ENCODE measurements at places on chromosomes 16 and 17. TPM values are rescaled to one million over a fixed set of nuclear protein-coding genes. Genes with fewer than 3 reads are reported as not detected.

FAM20A gene
- not detected for total RNA-seq

PIGS gene
- total RNA-seq = 50.2 TPM

GGT6 gene
- not detected for total RNA-seq

DOC2A gene
- not detected for total RNA-seq

DNA sequence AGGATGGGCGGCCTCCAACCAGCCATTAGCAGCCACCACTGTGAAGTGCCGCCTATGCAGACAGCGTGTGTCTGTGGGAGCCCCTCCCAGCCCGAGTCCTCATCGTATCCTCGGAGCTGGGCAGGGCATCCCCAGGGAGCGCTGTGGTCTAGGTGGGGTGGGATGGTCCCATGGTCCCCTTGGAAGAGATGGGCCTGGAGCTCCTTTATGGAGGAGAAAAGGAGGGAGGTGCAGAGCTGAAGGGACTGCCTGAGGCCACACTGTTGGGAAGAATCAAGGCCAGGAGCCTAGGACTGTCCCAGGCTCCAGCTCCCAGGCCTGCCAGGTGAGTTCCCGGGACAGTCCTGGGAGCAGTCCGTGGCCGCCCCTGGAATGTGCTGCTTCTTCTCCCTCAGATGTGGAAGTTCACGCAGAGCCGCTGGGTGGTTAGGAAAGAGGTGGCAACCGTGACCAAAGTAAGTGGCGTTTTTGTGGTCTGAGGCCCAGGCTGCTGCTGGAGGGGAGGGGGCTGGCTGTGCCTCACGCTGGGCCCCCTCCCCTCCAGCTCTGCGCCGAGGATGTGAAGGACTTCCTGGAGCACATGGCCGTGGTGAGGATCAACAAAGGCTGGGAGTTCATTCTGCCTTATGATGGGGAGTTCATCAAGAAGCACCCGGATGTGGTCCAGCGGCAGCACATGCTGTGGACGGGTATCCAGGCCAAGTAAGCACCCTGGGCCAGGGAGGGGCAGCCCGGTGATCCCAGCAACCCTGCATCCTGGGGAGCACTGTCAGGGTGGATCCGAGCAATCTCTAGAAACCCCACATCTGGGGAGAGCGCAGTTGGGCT lies 27.0 kb downstream of the POLR3E start:
- DNase-seq = no peak

- DNase-seq = no peak
These were observed 23.0 kb downstream of the VAC14 start for GRCh38 chr16:70777973-70778406.

DNA sequence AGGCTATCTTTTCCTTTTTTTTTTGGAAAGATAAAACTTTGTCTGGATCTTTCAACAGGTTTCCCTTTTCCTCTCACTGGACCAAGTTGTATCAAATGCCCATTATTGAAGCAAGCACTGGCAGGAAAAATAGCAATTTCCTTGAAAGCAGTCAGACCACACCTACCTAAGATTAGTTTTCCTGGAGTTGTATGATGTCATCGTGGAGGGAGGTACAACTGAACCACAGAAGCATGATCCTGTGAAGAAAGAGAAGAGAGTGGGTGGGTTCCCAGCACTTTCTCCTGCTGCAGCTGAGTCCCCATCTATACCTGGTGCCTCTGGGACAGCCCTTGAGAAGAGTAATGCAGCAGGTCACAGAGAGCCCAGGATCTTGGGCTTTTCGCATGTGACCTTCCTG lies 63.6 kb upstream of the ERCC4 start:
- DNase-seq = no peak

DNA sequence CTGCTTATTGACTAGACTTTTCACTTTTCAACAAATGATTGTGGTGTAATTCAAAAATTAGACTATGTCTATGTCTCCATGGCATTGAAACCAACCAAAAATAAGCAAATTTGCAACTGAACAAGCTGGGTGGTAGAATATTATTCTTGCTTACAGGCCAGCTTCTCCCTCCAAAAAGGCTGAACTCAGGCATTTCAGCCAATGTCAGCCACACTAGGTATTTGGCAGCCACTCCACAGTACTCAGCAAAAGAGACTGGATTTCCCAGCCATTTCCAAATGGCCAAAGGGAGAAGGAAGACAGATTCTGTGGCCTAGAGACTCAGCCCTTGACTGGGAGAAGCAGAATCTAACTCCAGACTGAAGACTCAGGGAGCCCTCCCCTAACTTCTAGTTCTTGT lies 121.8 kb upstream of the IRX5 start:
- peak; percentile 1 for DNase-seq

- DNase-seq = no peak
These were observed 31.8 kb upstream of the RASD1 start for GRCh38 chr17:17527956-17528500.

DNA sequence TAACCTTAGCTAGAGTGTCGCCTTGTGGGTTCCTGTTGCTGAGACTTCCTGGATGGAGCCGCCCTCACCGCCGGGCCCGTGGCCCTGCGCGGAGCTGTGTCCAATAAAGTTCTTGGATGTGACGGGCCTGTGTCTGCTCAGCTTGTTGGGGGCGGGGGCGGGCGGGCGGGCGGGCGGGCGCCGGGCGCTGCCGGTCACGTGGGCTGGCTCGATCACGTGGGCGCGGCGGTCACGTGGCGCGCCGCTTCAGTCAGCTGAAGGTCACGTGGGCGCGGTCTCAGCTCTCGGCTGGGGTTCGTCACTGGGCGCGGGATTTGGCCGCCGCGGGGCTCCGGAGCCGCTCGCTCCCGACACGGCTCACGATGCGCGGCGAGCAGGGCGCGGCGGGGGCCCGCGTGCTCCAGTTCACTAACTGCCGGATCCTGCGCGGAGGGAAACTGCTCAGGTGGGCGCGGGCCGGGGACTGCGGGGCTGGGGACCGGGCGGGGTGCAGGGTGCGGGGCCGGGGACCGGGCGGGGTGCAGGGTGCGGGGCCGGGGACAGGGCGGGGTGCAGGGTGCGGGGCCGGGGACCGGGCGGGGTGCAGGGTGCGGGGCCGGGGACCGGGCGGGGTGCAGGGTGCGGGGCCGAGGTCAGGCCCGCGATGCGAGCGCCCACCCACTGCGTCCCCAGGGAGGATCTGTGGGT lies at the start of gene AMDHD2:
AMDHD2 (plus strand) TSS at position 275 of the 687 bp plus-strand sequence; CDS start at position 363, 88 bp downstream.
- DNase-seq = peak; percentile 96

GRCh38 chr17:6299275-6299674 lies 135.6 kb downstream of the AIPL1 start:
- no peak for DNase-seq

DNA sequence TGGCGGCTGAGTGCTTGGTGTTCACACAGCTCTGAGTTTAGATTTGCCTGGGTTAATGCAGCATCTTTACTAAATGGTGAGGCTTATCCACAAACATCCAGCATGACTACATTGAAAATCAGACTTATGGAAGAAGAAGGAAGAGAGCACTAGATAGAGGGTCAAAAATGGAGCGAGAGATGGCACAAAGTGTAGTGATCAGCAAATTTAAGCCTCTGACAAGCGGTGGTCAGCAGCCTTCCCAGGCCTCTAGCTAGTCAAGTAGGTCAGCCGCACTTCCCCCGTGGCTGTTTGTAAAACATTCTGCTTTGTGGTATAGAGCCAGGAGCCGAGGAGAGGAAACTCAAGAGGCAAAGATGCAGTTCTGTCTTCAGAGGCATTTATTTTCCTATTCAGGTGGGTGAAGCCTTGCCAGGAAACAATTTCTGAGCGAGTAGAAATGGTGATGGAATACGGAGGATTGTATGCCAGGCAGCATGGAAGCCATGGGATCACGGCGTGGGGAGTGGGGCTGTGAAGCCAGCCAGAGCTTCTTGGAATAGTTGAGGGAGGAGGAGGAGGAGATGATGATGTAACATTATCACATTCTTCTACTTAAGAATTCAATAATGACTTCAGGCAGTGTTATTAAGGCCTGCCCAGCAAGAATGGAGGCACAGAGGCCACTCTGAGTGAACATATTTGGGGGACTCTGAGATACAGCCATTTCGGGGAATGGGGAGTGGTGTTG lies 118.9 kb downstream of the MSI2 start:
- DNase-seq = no peak
